A673 (cell line): ENCODE measurements at places on chromosomes 6 and 20.

DNA sequence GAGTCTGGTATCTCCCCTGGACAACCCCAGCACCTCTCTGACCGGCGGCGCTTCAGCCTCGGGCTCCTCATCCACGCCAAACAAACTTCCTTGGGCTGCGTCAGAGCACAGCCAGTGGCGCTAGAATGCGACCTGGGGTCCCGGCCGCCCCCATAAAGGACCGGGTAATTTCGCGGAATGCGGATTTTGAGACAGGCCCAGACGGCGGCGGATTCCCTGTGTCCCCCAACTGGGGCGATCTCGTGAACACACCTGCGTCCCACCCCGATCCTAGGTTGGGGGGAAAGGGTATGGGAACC, 1.6 kb downstream of the FOXP4 start:
- no peaks in the 10 kb centered on the region for H3K27me3 ChIP-seq
- H3K36me3 ChIP-seq: peaks cover 10% of the 10 kb centered on the region
- peaks cover 14% of the 10 kb centered on the region for H3K4me1 ChIP-seq
- DNase-seq: no peak

DNA sequence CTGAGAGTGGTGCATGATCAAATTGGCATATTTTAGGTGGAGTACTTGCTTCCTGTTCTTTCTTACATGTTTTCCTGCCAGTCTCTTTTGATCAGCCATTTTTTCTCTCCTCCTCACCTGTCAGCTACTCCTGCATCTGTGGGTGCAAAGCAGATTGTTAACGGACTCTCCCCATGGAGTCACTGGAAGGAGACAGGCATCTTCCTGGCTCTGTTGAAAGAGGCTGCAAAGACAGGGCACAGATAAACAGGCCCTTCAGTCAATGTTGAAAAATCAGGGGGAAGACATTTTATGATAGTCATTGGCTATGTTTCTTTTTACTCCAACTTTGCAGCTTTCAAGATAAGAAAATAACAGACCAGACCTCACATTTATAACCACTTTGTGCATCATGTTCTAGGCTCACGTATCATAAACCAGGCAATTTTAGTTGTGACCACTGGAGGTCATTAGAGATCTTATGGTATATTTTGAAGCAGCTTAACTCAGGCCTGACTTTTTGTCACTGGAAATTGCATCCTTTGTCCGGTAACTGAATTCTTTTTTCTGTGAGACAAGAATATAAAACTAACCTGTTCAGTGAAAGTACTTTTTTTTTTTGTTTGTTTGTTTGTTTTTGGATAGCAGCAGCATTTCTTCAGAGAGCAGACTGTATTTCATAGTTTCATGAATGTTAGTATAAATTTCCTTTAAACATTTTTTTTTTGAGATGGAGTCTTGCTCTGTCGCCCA, 20.1 kb downstream of the ECT2L start:
- no peaks in the 10 kb centered on the region for H3K36me3 ChIP-seq
- no peak overlapping the region for H3K27ac ChIP-seq
- DNase-seq: peak; percentile 74
- H3K4me3 ChIP-seq: no peak overlapping the region
- no peaks in the 10 kb centered on the region for H3K4me1 ChIP-seq
- no peaks in the 10 kb centered on the region for H3K27me3 ChIP-seq

- no peaks in the 10 kb centered on the region for H3K36me3 ChIP-seq
- H3K4me3 ChIP-seq: no peak overlapping the region
- no peaks in the 10 kb centered on the region for H3K4me1 ChIP-seq
- no peaks in the 10 kb centered on the region for H3K27me3 ChIP-seq
- peak; percentile 17 for DNase-seq
Measured at GRCh38 chr6:152364866-152365265, 272.3 kb downstream of the SYNE1 start.

- peaks cover 22% of the 10 kb centered on the region for H3K4me1 ChIP-seq
- no peak overlapping the region for H3K27ac ChIP-seq
- DNase-seq: no peak
Measured at GRCh38 chr20:33568868-33569801, 79.2 kb downstream of the CBFA2T2 start.

- H3K36me3 ChIP-seq: no peaks in the 10 kb centered on the region
- H3K27ac ChIP-seq: no peak overlapping the region
- no peak overlapping the region for H3K4me3 ChIP-seq
- no peak for DNase-seq
- peaks cover 6% of the 10 kb centered on the region for H3K4me1 ChIP-seq
Measured at GRCh38 chr6:101876431-101876830, 482.9 kb downstream of the GRIK2 start.
